ENCODE measurements at places on chromosomes 4 and X. TPM values are rescaled to one million over a fixed set of nuclear protein-coding genes. Genes with fewer than 3 reads are reported as not detected.

Gene NWD2
- not detected for total RNA-seq

Gene DIAPH2
- total RNA-seq: 48.9 TPM

Gene TRPC3
- 0.79 TPM for total RNA-seq

Gene FOXR2
- total RNA-seq: not detected

Gene GLRA3
- 0.09 TPM for total RNA-seq

Gene PKD2
- total RNA-seq: 27.9 TPM

DNA sequence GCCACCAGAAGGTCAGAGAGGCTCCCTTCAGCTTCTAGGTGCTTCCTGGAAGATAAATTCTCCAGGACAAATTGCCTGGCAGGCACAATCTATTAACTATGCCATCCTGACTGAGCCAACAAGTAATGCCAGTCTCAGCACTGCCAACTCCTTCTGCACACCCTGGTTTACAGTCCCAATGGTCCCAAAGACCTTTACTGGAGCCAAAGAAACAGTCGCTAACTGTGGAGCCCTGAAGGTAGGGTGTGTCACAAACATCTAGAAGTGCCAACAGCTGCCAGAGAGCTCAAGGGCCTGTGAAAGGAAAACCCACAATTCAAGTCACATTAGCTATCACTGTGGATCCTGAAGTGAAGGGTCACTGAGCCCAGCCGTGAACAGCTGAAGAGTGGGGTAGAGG lies 34.9 kb upstream of the CITED1 start:
- no peaks in the 10 kb centered on the region for H3K36me3 ChIP-seq
- no peak for DNase-seq
- H3K27ac ChIP-seq: no peak overlapping the region
- no peak overlapping the region for H3K4me3 ChIP-seq
- H3K27me3 ChIP-seq: no peaks in the 10 kb centered on the region

GRCh38 chr4:39889226-39889625 lies 88.5 kb downstream of the PDS5A start:
- no peak overlapping the region for H3K27ac ChIP-seq
- no peak for DNase-seq

DNA sequence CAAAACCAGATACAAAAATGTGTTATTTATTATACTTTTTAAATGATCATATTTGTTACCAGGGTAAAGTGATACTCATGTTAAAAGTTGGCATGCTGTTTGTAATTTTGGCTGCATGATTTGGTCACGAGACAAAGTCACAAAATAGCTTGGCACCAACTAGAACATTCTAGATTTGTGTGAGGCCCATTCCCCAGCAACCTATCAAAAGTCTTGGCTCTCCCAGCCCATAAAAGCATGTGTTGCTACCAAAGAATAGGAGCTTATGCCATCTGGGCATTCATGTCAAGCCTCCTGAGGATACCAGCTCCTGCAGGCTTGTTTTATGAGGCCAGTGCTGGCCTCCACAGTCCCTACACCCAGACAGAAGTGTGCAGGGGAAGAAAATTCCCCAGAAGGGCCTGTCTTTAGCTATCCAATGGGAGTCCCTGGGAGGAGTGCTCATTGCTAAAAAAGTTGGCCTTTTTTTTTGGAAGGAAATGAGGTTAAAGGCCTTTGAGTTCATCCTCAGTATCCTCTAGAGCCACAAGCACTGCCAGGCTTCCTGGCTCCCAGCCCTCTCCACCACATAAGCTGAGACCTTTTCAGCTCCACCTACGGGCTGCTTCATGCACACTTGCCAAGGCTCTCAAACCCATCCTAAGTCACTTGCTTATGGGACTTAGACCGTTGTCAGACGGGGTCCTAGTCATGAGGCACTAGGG lies 211.9 kb upstream of the EOLA2 start:
- DNase-seq: no peak
- no peak overlapping the region for H3K4me3 ChIP-seq
- H3K36me3 ChIP-seq: no peaks in the 10 kb centered on the region

- no peak overlapping the region for H3K27ac ChIP-seq
- H3K4me3 ChIP-seq: no peak overlapping the region
- no peaks in the 10 kb centered on the region for H3K27me3 ChIP-seq
- peaks cover 3% of the 10 kb centered on the region for H3K4me1 ChIP-seq
- no peaks in the 10 kb centered on the region for H3K36me3 ChIP-seq
Measured at GRCh38 chr4:113090954-113091353, 41.5 kb downstream of the ANK2 start.

DNA sequence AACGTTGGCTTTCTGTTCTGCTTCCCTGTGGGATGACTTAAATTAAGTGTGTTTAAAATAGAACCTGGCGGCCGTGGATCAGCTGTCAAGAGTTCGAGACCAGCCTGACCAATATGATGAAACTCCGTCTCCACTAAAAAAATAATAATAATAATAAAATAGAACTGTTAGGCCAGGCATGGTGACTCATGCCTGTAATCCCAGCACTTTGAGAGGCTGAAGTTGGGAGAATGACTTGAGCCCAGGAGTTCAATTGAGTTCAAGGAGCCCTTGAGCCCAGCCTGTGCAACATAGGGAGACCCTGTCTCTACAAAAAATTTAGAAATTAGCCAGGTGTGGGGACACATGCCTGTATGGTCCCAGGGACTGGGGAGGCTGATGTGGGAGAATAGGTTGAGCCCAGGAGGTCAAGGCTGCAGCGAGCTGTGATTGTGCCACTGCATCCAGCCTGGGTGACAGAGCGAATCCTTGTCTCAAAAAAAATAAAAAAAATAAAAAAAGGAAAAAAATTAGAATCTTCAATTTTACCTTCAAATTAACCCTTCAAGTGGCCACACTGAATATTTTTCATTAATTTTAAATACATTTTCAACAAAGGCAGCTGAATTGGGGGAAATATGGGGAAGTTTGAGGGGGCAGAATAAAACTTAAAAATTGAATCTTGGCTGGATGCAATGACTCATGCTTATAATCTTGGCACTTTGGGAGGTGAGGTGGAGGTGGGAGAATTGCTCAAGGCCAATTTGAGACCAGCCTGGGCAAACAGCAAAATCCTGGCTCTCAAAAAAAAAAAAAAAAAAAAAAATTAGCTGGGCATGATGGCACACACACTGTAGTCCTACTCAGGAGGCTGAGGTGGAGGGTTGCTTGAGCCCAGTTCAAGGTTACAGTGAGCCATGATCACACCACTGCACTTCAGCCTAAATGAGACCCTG lies 31.8 kb upstream of the HSD17B13 start:
- no peaks in the 10 kb centered on the region for H3K27me3 ChIP-seq
- H3K36me3 ChIP-seq: no peaks in the 10 kb centered on the region
- DNase-seq: no peak
- no peak overlapping the region for H3K27ac ChIP-seq

DNA sequence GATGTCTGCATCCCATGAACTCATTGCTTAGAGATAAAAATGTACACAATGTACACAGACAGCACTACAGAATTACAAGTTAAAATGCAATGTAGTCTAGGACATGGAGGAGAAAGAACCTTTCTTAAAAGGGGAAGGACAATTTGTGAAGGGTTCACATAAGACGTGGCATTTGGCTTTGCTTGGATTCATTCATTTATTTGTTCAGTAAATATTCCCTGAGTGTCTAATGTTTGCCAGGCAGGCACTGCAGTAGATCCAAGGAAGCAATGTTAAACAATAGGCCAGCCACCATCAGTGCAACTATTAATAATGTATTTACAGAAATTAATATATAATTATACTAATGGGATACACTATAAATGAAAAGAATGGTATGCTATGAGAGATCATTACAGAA lies 94.4 kb downstream of the GRIA2 start:
- H3K36me3 ChIP-seq: no peaks in the 10 kb centered on the region
- no peaks in the 10 kb centered on the region for H3K27me3 ChIP-seq
- no peak overlapping the region for H3K4me3 ChIP-seq
- H3K4me1 ChIP-seq: no peaks in the 10 kb centered on the region
- no peak overlapping the region for H3K27ac ChIP-seq
- DNase-seq: no peak

GRCh38 chr4:84498935-84499623 lies at the start of gene NKX6-1:
TSS of gene NKX6-1 (minus strand) at chr4:84499292. CDS start at chr4:84498228, 1,064 bp downstream.
- H3K4me1 ChIP-seq: peaks cover 8% of the 10 kb centered on the region
- peak within 1 kb of the TSS; percentile 12 for H3K27ac ChIP-seq
- H3K4me3 ChIP-seq: peak within 1 kb of the TSS; percentile 82
- peak; percentile 96 for DNase-seq

GRCh38 chr4:155164718-155165117 lies 43.7 kb upstream of the NPY2R start:
- no peak for DNase-seq
- H3K4me1 ChIP-seq: no peaks in the 10 kb centered on the region
- H3K4me3 ChIP-seq: no peak overlapping the region

DNA sequence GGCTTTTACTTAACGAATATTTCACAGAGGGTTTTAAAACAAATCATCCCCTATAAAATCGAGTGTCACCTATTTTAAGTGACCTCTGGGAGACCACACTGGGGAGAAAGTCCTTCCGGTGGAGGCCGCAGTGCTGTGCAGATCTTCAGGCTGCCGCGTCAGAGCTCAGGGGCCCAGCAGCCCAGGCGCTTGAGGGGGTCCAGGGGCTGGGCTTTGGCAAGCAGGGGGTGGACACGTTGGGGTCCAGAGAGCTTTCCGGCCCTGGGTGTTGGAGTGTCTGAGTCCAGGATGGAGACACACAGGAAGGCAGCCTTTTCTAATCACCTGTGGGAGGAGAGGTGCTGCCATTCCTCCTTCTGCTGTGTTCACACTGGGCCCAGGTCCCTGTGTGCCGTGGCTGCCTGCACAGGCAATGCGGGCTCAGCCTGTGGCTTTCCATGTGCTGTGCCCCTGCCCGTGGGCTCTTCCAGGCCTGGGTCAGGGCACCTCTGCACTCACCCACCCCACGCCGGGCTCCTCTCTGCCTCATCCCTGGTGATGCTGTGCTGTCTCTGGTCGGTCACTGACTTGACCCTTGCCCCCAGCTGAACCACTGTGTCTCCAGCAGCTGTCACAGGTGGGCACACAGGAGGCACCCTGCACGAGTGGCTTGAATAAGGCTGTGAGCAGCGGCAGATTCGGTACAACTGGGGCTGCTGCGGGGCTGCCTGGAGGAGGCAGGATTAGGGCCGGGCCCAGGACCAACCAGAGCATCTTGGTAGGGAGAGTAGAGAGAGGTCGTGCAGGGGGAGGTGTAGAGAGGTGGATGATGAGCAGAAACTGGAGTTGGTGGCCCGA lies 10.0 kb downstream of the HTRA3 start:
- no peak overlapping the region for H3K27ac ChIP-seq
- no peaks in the 10 kb centered on the region for H3K4me1 ChIP-seq
- no peaks in the 10 kb centered on the region for H3K36me3 ChIP-seq
- no peaks in the 10 kb centered on the region for H3K27me3 ChIP-seq
- no peak overlapping the region for H3K4me3 ChIP-seq
- DNase-seq: no peak

DNA sequence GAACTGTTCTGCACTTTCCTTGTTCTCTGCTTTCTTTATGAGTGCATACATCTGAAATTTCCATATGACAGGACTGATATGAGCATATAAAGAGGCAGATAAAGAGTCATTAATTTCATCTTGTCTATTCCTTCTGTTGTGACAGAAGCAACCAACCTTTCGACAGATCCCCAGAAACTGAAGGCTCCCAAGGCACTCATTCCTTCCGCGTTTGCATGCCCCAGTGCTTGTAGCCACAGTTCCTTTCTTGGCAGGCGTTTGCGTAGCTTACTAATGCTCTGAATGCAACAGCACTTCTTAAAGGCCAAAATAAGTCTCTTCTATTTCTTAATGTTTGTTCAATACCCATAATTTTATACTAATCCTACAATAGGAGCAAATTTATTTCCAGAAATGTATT lies 94.0 kb upstream of the TBL1X start:
- no peak for DNase-seq
- H3K27ac ChIP-seq: no peak overlapping the region

GRCh38 chr4:112973750-112974251 lies 75.7 kb upstream of the ANK2 start:
- no peak overlapping the region for H3K4me3 ChIP-seq
- H3K27me3 ChIP-seq: no peaks in the 10 kb centered on the region
- no peaks in the 10 kb centered on the region for H3K4me1 ChIP-seq
- DNase-seq: no peak
- no peak overlapping the region for H3K27ac ChIP-seq
- peaks cover 17% of the 10 kb centered on the region for H3K36me3 ChIP-seq

DNA sequence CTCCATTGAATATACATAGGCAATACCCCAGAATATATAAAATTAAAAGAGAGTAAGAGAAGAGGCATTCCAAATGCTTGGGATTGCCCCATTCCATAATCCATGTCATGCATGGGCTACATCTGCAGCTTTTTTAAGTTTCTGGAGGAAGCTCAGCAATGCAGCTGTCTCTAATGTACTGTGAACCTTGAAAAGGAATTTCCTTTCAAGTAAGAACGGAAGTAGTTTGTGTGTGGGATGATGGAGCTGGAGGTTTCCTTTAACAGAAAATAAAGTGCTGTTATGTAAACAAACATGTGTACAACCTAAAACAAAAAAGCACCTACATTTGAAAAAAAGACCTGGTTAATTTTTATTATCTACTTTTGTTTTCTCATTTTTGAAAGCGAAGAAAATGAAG lies 303.5 kb downstream of the BMPR1B start:
- no peak overlapping the region for H3K4me3 ChIP-seq
- no peaks in the 10 kb centered on the region for H3K4me1 ChIP-seq
- no peak for DNase-seq
- H3K27ac ChIP-seq: peak overlapping the region; percentile 67
- H3K27me3 ChIP-seq: no peaks in the 10 kb centered on the region

DNA sequence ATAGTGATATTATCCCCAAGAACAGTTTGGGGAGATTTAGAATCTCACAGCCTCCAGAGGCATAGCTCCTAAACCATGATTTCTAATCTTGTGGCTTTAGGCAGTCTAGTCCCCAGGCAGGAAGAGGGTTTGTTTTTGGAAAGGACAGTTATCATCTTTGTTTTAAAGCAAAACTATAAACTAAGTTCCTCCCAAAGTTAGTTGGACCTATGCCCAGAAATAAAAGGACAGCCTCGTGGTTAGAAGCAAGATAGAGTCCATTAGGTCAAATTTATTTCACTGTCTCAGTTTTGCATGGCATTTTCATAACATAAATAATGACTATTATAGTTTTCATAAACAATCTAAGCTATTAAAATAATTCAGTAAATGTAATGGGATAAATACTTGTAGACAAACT lies 120.5 kb downstream of the MAGEC2 start:
- no peak overlapping the region for H3K27ac ChIP-seq
- no peaks in the 10 kb centered on the region for H3K36me3 ChIP-seq
- no peak overlapping the region for H3K4me3 ChIP-seq
- H3K27me3 ChIP-seq: no peaks in the 10 kb centered on the region
- no peaks in the 10 kb centered on the region for H3K4me1 ChIP-seq
- no peak for DNase-seq

Measured in endodermal cell (in vitro differentiated cells).